ENCODE measurements at places on chromosomes 3 and 15. TPM values are rescaled to one million over a fixed set of nuclear protein-coding genes. Genes with fewer than 3 reads are reported as not detected.
A peak's percentile ranks its signal among the peaks of the same experiment; 100 is the strongest.

DNA sequence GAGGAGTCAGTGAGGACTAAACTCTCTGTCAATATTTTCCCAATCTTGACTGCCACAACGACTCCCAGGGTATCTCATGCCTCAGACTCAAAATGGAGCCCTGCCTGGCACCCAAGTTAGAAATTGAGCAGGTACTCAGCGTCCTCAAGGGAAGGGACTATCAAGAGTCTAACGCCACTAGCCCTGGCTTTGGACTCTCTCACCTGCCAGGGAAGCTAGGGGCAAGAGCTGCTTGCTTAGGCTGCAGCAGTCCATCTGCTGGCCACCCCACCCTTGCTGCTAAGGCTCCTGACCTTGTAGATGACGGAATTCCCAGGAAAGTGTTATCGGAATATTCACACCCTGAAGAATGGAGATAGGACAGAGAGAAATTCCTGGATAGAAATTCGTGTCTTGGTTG, 33.0 kb downstream of the ZIC4 start:
- DNase-seq, result no peak

- DNase-seq, result peak; percentile 28
Measured at GRCh38 chr15:38647683-38648082, 83.1 kb upstream of the RASGRP1 start.

DNA sequence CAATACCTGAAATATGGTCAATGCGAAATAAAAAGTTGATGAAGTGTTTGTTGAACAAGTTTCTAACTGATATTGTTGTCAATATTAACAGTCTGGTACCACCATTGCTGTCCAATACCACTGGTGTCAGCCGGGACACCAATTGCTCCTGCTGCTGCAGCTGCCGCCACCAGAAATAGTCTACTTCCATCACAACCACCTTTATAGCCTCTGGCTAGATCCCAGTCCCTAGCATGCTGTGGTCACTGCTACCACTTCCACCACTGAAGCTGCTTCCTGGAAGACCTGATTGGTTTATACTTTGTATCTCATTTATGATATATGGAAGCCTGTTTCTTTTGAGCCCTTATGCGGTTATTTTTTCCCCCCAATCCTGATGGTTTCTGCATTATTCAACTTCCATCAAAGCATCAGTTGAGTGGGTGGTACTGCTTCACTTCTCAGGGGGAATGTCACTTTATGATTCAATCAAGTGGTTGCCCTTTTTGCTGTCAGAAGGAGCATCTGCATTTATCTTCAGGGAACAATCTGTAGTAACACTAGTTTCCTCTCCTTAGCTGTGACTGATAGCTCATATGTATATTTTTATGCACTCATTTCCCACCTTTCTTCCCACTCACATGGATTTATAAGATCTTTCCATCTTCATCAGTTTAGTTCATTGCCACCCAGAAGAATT, 11.7 kb downstream of the LNP1 start:
- no peak for DNase-seq

DNA sequence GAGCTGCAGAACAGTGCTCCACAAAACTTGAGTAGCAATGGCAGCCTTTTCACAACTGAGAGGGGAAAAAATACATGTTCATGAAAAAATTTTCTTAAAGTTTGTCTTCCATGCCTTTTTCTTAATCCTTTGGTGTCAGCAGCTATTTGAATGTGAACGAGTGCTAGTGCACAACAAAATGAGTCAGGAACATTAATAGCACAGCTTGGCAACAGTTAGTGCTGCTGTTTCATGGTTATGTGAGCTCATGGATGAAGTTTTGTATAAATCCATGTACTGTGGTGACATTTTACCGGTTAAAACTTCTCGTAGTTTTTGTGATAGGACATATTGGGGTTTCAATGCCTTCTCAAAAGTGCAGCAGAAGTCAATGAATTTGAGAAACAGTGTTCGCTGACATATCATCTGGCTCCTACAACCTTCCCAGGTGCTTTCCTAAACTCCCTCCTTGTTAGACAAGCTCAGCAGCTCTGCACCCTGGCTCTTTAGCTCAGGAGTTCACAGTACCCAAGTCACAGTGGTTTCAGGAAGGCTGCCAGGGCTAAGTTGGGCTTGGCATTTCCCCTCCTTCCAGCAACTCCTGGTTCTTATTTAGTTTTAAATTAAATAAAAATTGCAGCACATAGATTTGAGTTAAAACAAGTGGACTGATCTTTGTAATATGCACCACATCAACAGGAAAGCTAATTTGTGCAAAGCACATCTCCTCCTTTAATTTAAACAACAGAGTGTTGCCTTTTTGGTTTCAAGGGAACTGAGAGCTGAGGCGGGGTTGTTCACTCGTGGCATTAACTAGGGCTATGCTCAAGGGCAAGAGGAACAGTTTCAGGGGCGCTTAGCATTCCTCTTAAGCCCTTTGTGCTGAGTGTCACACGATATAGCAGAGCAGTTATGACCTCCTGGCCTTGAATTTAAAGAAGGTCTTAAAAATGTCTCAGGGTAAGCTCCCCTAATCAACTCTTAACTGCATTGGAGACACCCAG, 362.8 kb downstream of the CHST2 start:
- DNase-seq, result peak; percentile 28

- DNase-seq, result no peak
Measured at GRCh38 chr15:39114690-39115378, 466.0 kb upstream of the THBS1 start.

DNA sequence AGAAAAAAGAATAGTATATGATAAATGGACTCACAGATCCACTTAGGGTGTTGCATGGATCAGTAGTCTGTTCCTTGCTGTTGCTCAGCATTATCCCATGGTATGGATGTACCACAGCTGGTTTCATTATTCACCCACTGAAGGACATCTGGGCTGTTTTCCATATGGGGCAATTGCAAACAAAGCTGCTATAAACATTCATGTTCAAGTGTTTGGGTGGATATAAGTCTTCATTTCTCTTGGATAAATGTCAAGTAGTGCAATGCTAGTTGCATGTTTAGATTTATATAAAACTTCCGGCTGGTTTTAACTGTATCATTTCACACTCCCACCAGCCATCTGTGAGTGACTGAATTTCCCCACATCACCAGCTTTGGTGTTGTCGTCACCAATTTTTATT, 137.7 kb downstream of the ASB7 start:
- DNase-seq, result no peak

Gene SPATA12
- 0.47 TPM for total RNA-seq

Gene MKRN3
- total RNA-seq, result not detected

- DNase-seq, result no peak
Measured at GRCh38 chr3:141273700-141274410, 42.2 kb downstream of the PXYLP1 start.

GRCh38 chr3:16899919-16900318, 15.2 kb downstream of the PLCL2 start:
- no peak for DNase-seq

Gene PODXL2
- 43.6 TPM for total RNA-seq

- no peak for DNase-seq
Measured at GRCh38 chr15:53247041-53247708, 457.0 kb upstream of the ONECUT1 start.

DNA sequence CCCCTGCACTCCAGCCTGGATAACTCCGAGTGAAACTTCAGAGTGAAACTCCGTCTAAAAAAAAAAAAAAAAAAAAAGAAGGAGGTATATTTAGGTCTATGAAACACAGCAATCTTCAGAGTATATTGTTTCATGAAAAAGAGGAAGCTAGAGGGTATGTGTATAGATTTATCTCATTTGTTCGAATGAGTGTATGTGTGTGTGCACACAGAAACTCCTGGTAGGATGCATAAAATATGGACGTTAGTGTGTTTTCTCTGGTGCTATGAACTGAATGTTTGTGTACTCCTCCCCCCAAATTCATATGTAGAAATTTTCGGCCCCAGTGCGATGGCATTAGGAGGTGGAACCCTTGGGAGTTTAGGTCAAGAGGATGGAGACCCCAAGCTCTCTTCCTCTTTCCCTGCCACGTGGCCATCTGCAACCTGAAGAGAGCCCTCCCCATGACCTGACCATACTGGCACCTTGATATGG, 98.6 kb upstream of the KLF13 start:
- DNase-seq, result no peak

DNA sequence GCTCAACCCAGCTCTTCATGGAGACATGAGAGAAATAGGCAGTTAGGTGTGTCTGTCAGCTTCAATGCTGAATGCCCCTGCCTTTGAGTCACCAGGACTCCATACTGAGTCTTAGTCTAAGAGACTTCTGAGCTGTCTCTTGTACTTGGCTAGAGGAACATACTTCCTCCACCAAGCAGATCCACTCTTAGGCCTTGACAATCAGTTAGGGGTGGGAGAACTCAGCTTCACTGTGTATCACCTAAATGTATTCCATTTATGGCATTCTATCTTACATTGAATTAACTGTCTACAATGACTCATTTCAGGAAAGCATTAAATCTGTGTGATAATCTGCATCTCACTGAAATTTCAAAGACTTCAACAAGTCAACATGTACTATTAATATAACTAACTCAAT, 66.0 kb downstream of the STAC start:
- no peak for DNase-seq

- DNase-seq, result peak; percentile 41
Measured at GRCh38 chr3:151434151-151434890, 26.5 kb downstream of the IGSF10 start.

Gene RPUSD3
- total RNA-seq, result 41.7 TPM

DNA sequence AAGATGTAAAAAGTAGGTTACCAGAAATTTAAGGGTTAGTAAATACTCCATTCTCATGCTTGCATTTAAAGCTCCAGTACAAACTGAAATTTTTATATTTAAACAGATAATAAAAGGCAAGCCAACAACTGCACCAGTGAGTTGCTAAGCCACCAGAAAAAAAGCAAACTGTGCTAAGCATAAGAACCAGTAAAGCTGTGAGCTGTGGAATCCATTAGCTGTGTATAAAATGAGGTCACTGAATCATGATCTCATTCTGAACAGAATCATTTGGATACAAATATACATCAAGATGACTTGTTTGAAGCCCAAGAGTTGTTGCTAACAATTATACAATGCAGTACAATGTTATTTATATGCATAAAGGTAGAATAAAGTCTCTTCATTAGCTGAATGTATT, 1312.2 kb downstream of the SI start:
- DNase-seq, result no peak

GRCh38 chr3:134559591-134559990, 73.7 kb downstream of the CEP63 start:
- DNase-seq, result no peak

GRCh38 chr15:90513448-90513847, 16.3 kb upstream of the CRTC3 start:
- DNase-seq, result no peak

DNA sequence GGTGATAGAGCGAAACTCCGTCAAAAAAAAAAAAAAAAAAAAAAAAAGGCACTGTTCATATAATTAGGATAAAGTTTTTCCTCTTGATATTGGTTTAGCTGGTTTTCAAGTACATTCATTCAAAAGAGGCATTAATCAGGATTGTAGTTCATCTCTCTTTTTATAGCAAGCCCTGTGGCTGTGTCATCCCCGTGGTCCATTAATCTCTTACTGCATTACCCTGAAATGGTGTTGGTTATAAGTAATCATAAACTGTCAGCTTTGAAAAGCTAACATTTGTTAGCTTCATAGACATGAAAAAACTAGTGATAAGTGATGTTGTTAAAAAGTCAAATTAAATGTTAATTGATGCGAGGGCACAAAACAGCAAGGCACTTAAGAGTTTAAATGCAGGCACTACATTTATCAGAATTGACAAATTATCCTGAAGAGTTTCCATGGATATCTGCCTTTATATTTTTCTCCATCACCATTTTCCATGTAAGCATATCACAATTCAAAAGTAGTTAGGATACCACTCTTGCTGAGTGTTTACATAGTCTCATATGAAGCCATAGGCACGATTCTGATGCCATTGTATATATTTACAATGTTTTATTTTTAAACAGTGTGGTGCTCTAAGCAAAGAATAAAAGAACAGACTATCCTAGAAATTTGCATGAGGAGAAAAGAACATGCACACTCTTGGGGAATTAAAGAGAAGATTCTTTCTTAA, 193.1 kb downstream of the OTOL1 start:
- DNase-seq, result no peak

Gene MEX3B
- total RNA-seq, result 2.0 TPM

GRCh38 chr3:34001022-34001421, 202.6 kb downstream of the PDCD6IP start:
- no peak for DNase-seq

Gene CNTN3
- total RNA-seq, result not detected

- no peak for DNase-seq
Measured at GRCh38 chr15:88704791-88705768, 66.3 kb downstream of the ISG20 start.

DNA sequence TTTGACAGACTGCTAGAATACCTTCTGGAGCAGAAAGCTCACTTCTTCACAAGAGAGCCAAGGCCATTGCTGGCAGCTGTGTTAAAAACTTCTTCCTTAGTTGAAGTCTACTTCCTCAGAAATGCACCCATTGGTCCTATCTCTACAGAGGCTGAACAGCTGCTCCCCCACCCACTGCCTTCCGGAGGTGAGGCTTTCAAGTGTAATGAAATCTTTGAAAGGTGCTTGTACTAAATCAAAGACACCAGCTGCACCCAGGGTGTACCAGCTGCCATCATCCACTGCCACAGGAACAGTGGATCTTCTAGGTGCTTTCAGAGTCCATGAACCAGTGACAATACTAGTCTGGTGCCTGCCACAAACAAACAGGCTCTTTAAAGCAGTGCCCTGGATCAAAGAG, 26.4 kb upstream of the HERC1 start:
- DNase-seq, result no peak

Gene ZNF385D
- not detected for total RNA-seq

Gene CPN2
- total RNA-seq, result not detected

Gene WDR49
- 1.4 TPM for total RNA-seq

- no peak for DNase-seq
Measured at GRCh38 chr3:13455644-13456043, 24.5 kb upstream of the HDAC11 start.

- DNase-seq, result no peak
Measured at GRCh38 chr15:25780479-25781255, 82.5 kb downstream of the ATP10A start.

Gene COL8A1
- 0.71 TPM for total RNA-seq

Gene CHRD
- total RNA-seq, result not detected
